Activated T-cell treated with anti-CD3 and anti-CD28 coated beads for 48 hours (primary cell): ENCODE measurements at places on chromosomes 3 and 15.
A peak's percentile ranks its signal among the peaks of the same experiment; 100 is the strongest.

GRCh38 chr15:60960517-60960916 lies 268.6 kb downstream of the RORA start:
- DNase-seq = no peak

DNA sequence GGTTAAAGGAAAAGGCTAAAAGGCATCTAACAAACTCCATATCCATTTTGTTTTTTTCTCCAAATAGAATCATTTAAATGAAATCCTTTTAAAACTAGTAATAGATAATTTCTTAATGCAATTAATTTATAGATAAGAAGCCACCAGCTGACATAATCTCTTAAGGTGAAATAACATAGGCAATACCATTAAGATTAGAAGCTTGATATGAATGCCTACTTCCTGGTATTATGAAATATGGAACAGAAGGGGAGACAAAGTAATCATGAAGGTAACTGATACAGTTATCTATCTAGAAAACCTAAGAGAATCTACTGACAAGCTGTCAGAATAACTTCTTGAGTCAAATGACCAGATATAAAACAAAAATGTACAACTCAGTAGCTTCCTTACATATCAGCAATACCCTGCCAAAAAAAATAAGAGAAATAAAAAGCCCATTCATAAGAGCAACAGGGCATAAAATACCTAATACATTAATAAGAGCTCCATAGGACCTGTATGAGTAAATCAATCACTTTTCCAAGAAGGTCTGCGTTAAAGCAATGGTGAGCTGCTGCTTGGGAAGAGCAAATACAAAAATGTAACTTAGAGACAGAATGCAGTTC lies 10.7 kb downstream of the EHD4 start:
- no peak for DNase-seq

- DNase-seq = no peak
Measured at GRCh38 chr15:60372227-60372626, 25.6 kb downstream of the ANXA2 start.

DNA sequence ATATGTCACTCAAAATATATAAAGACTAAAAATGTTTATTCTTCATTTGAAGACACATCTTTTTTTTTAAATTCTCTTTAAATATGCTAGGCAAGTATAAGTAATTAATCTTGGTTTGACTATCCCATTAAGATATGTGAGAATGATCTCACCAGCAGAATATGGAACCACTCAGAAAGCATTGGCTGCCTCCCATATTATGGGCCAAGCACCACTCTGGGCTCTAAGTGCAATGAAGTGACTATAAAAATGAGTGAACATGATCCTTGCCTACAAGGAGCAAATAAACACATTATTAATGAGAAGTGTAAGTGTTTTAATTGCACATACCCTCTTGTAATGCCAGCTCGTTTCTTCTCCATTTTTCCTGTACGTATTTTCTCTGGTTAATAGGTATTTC lies 328.5 kb downstream of the NAALADL2 start:
- DNase-seq = no peak

GRCh38 chr15:99123713-99124451 lies 19.0 kb downstream of the SYNM start:
- no peak for DNase-seq

GRCh38 chr3:158509891-158510290 lies 61.1 kb upstream of the MLF1 start:
- DNase-seq = no peak

DNA sequence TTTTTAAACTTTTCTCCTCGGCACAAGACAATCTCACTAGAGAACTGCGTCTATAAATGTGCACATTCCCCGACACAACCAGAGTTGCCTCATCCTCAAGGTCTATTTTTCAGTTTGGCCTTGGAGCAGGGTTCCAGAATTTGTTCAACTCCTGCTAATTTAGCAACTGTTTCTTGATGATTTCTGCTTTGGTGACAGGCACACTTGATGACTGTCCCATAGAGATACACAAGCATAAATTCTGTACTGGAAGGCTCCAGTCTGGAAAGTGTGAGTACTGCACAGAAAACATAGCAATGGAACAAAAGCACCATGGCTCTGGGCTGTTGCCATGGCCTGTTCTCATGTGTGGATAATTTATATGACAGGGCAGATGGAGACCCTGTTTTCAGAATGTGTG lies 379.6 kb upstream of the PDZRN3 start:
- no peak for DNase-seq

DNA sequence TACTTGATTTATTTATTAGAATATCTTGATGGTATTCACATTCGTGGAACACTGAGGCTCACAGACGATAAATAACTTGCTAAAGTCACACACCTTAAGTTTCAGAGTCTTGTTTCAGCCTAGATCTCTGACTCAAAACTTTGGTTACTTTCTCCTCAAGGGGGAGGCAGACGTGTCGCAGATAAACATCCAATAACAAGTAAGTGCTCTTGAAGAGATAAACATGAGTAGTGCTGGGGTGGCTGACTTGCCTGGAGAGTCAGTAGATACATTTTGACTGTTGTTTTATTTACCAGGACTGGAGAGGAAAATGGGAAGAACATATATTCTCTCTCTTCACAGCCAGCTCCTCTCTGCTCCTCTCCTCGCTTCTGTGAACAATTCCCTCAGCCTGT lies 31.3 kb downstream of the FBXO45 start:
- DNase-seq = no peak

- DNase-seq = no peak
Measured at GRCh38 chr3:133872161-133872560, 23.5 kb downstream of the RAB6B start.

- DNase-seq = no peak
Measured at GRCh38 chr15:45457220-45457619, 65.3 kb downstream of the SLC30A4 start.

- no peak for DNase-seq
Measured at GRCh38 chr3:186442162-186442561, 80.1 kb upstream of the DGKG start.

DNA sequence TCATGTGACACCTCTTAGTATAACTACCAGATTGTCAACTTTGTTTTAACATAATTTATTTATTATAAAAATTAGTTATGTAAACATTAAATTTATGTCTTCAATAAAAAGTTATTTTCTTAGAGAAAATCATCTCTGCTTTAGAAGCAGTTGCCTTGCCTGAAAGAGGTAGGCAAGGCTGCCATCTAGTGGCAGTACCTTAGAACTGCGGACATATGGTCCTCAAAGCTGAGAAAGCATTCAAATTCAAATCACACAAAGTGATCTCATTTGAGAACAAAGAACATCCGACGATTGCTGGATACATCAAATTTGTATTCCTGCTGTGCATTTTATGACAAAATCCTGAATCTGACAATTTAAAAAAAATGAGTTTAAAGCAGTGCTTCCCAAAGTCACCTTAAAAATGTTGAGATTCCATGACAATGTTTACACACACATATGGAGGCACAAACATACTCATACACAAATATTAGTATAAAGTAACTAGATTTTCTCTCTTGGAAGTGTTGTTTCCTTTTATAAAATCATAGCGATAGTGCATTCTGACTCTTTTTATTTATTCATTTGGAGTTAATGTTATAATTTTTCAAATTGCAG lies 617.4 kb downstream of the CADM2 start:
- peak; percentile 9 for DNase-seq

- no peak for DNase-seq
Measured at GRCh38 chr3:157572559-157573270, 69.5 kb upstream of the VEPH1 start.

GRCh38 chr3:175329373-175329772 lies 470.2 kb downstream of the NAALADL2 start:
- no peak for DNase-seq

GRCh38 chr3:58104712-58105111 lies 96.5 kb downstream of the FLNB start:
- DNase-seq = no peak

- no peak for DNase-seq
Measured at GRCh38 chr3:182906036-182906435, 74.3 kb downstream of the DCUN1D1 start.

DNA sequence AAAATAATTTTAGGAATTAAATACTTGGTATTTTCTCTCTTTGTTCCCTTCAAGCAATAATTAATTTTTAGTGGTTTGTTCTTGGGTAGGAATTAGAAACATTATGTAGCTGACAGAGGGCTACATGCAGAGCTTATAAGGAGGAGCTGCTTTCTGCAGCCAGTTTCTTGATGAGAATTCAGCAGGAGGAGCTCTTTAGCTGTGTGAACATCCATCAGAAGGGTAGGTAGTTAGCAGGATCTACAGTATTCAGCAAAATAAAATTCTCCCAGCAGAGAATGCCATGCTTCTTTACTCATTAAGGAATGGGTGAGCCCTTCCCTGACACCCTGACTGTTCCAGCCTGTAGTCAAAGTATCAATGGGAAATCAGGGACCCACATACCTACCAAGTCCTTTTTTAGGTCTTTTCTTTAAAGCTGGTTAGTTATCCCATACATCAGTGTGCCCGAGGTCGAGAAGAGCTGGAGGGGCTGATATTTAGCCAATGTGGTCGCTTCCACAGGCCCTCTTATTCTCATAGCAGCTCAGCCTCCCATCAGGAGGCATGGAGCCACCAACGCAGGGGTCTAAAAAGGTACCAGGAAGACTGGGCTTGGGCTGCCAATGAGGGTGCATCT lies 54.0 kb downstream of the KCNAB1 start:
- DNase-seq = no peak

GRCh38 chr3:42180901-42181300 lies 85.1 kb downstream of the CCK start:
- no peak for DNase-seq

DNA sequence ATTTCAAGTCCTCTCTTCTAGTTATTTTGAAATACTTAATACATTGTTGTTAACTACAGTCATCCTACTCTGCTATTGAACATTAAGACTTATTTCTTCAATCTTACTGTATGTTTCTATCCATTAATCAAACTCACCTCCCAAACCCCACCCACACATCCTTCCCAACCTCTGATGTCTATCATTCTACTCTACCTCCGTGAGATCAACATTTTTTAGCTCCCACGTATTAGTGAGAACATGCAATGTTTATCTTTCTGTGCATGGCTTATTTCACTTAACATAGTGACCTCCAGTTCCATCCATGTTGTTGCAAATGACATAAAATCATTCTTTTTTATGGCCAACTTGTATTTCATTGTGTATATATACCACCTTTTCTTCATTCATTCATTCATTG lies 236.6 kb upstream of the CTNNB1 start:
- no peak for DNase-seq

DNA sequence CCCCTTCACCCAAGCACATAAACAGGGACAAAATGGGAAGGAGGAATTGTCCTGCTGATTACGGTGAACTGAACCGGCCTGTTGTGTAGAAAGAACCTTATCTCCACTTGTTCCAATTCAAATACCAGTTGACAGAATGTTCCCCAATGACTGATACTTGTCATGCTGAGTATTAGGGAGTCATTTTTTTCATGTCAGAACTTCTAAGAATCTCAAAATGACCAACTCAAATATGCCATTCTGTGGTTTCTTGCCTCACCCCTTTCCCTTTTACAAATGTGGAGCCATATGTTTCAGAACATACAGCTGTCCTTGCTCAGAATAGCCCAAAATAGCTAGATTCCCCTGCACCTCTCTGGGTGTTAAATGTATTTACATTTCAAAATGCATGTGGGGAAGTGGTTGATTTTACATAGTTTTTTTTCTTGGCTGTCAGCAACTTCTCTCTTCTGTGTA lies 405.9 kb upstream of the TBL1XR1 start:
- no peak for DNase-seq

- peak; percentile 3 for DNase-seq
Measured at GRCh38 chr15:51132384-51133139, 37.9 kb upstream of the TNFAIP8L3 start.

DNA sequence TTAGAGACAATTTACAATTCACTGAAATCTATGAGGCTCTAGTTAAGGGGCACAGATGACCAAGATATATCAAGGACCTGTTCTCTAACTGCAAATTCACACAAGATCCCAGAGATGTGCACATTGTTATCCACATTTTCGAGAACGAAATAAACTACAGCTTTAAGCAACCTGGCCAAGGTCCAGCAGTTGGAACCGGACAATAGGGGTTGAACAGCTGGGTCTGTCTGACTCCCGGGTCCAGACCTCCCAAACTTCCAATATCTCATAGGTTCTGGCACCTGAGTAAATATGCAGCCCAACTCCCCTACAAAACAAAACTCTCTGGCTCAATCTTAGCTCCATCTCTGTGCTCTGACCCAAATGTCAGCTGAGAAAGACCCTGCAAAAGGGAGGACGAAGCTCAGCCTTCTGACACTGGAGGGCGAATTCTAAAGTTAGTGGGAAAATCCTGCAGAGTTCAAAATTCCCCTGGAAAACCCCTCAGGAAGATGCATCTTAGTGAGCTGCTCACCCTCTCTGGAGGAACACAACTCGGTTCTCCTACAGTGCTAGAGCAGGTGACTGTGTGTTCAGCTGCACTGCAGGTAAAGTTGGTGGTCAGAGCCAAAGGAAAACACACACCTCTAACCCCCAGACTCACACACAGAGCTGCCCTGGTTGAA lies 14.2 kb upstream of the SPATA12 start:
- DNase-seq = no peak

- DNase-seq = no peak
Measured at GRCh38 chr15:29890336-29891095, 68.2 kb upstream of the TJP1 start.

DNA sequence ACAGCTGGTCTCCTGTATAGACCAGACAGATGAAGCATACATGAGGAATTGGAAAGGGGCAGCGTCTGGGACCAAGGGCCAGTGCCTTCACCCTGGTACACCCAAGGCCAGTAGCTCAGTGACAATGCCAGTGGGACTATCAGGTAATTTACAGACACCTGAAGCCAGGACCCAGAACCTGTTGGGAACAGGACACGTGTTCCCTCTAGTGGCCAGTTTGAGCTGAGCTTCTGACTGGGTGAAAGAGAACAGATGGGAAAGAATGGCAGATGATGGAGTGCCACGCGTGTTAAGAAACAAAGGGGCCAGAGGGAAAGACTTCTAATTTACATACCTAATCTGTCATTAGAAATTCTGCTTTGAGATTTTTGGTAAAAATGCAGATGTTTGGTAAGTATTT lies 5.1 kb upstream of the SLC25A38 start:
- DNase-seq = peak; percentile 47

DNA sequence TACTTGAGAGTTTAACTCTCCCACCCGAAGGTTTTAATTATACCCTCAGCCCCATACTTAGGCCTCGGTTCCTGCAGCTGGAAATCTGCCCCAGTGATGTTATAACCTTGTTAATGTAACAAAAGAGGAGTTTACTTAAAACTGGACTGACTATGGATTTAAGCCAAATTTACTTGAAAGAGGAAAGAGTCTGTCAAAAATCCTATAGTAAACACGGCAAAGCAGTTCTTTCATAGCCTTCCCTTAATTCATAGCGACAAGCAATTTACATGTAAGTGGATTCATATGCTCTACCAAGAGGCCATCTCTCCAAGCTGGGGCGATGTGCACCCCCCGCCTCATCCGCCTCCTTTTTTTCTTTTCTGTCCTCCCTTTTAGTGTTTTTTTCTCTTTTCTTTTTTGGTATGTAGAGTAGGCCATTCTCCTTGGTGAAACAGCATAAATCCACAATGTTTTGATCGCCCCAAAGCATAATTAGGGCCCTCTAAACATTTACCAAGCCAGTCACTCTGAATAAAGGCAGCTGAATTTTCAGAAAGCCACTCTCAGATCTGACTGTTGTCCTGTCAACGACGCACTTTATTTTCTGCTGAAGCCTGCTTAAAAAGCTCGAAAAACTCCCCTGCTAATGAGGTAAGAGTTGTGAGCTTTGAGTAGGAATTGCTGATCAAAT lies 373.1 kb upstream of the WNT5A start:
- DNase-seq = no peak

GRCh38 chr3:170368921-170369320 lies 11.4 kb downstream of the SKIL start:
- no peak for DNase-seq

- DNase-seq = no peak
Measured at GRCh38 chr3:88058306-88058580, 562 bp downstream of the CGGBP1 start.

- no peak for DNase-seq
Measured at GRCh38 chr15:76184650-76185035, 124.9 kb downstream of the TMEM266 start.
